ENCODE measurements at places on chromosomes 3 and 15.

GRCh38 chr15:98282656-98283332, 322.3 kb downstream of the ARRDC4 start:
- no peak for DNase-seq

GRCh38 chr3:99559196-99559595, 79.2 kb upstream of the COL8A1 start:
- no peak for DNase-seq

GRCh38 chr3:101851072-101851770, 1.9 kb downstream of the NFKBIZ start:
- DNase-seq, result no peak

DNA sequence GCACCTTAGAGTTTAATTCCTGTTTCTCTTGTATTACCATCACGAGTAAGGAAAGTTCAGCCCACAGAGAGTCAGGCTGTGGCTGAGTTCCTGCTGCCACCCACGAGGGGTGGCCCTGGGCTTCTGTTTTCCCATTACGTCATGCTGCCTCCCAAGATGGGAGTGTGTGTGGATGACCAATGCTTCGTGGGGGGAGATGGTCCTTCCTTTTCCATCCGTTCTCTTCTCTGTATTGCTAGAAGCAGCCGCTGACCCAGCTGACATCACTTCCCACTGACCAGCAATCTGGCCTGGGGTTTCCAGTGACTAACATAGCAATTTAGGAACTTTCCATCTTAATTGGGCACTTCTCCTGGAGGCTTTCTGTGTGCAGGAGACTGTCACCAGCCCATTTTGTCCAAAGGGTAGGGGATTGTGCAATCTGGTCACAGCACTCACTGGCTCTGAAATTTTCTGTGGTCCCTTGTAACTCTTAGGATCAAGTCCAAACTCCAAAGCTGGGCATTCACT, 9.3 kb downstream of the IRAK2 start:
- DNase-seq, result no peak

DNA sequence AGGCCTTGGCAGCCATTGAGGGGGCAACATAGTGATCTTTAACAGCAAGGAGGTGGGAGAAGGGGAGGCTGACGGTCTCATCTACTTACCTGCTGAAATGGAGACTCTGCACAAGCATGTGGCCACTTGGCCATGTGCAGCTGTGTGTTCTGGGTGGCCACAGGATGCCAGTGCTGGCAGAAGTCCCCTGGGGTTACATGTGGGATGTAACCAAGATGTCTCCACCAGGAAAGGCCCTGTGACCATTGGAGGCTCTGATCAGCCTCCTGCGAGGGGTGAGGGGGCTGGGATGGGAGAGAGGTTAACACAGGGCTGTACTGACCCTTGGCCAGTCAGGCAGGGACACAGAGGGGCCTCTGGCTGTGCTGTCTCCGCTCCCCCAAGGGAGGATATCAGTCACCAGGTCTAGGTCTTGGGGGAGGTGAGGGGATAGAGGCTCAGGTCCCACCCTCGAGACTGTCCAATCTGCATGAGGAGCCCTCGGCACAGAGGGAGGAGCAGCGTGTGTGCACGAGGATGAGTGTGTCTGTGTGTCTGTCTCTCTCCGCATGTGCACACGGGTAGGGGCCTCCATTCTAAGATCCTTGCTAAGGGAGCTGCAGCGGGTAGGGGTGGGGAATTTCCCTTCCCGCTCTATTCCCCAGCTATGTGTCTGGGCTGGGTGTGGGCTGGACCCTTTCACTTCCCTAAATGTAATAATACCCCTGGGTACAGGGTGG, 19.5 kb downstream of the PRKCD start:
- no peak for DNase-seq

DNA sequence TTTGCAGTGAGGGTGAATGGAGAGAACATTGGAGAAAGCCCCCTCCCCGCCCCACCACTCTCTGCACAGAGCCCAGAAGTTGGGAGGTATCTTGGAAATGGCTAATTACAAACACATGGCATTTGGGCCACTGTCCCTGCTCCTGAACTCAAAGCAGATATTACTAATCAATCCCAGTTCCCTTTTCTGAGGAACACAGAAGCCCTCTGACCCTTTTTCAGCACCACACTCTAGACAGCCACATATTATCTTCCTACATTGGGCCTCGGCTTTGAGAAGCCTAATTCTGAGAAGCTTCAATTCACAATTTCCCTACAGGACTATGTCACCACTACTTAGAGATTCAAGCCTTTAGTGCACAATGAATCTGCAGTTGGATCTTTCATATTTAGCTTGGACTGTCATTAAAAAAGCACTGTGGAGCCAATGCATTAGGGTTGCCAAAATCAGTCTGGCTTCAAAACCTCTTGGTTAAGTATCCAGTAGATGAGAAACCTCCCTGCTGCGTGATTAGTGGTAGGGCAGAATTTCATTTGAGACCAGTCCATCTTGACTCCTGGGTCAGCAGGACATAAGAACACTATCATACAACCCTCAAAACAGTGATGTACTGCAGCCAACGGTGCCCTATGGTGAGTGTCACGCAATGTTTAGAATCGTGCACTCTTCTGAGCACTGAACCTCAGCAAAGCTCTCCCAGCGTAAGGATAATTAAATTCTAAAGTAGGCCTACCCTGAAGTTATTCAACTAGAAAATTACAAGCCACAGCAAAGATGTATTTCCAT, 26.1 kb downstream of the MGLL start:
- DNase-seq, result no peak

DNA sequence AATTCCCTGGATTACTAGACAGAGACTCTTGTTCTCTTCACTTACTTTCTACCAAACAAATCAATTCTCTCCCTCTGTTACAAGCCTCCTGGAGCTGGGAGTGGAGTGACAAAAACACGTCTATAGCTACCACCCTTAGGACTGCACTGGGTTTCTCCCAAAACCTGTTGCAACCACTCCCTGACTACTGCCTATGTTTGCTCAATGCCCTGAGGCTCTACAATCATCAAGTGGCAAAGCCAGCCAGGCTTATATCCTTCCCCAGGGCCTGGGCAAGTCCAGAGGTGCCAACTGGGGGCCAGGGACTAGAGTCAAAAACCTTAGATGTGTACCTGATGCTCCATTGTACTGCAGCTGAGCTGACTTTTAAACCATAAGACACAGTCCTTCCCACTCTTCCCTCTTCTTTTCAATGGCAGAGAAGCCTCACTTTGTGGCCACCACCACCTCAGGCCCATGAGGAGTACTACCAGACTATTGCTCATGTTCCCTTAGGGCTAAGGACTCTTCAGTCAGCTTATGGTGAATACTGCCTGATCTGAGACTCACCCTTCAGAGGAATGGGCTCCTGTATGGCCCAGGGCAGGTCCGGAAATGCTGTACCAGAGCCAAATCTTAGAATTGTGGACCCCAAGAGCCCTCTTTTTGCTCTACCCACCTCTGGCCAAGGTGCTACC, 125.4 kb upstream of the PLCL2 start:
- DNase-seq, result no peak

DNA sequence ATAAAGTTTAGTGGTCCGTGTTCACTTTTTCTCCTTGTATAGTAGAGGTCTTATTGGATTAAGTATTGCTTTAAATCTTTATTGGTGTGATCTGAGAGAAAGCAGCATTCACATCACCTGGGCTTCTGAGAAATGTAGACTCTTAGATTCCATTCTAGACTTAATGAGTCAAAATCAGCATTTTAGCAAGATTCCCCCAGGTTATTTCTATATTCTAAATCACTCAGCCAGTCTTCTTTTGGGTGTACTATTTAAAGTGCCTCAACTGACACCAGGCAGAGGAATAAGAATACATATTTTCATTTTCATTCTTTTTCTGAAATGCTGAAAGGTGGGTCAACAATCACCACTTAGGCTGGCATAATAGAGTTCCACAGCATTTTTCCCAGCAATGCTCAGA, 481.7 kb downstream of the TUSC7 start:
- no peak for DNase-seq

DNA sequence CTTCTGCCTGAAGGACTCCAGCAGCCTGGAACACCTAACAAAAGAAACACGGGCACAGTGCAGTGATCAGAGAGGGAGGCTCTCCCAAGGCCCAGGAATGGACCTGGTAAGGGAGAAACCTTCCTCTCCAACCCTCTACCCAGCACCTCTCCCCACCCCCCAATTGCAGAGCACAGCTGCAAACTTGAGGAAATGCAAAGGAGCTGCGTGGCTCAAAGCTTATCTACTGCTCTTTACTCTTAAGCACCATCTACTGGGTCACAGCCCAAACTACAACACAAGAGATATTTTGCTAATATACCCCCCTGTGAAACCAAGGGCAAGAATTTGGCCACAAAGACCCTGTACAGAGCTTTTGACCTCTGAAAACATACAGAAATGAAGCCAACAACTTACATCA, 328.3 kb downstream of the OXSM start:
- no peak for DNase-seq

- no peak for DNase-seq
Observed at GRCh38 chr3:83092521-83093221, 1331.2 kb upstream of the GBE1 start.

- DNase-seq, result peak; percentile 88
Observed at GRCh38 chr3:32296251-32297204, 58.0 kb downstream of the CMTM8 start.

DNA sequence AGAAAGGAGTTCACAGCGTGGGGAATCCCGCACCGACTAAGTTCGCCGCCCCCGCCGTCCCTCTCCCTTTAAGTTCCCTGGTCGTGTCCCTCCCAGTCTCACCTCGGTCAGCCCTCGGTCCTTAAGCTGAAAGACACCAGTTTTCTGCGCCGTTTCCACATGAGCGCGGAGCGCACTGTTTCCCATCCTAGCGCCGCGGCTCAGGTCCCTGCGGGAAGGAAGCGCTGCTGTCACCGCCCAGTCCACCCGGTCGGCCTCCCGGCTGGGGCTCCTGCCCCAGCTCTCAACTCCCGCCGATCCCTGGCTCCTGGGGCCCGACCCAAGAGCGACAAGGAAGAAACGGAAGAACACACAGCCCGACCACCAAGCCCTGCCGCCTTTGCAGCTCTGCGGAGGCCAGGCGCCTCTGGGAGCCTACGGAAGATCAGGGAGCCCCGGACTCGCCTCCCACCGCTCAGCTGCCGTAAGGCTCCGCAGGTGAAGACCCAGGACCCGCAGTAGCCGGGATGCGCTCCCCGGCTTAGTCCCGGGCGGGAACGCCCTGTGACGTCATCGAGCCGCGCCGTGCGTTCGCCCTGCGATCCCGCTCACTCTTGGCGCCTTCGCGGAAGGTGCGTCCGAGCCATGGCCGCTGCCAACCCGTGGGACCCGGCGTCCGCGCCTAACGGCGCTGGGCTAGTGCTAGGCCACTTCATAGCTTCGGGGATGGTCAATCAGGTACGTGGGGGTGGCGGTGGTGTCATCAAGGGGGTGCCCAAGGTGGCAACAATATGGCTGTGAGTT, at the start of the genes HAUS2 and LRRC57:
Gene HAUS2, plus strand, starts transcription at position 590 of the 783 bp plus-strand sequence. Its CDS starts 35 bp downstream, at position 625.
Gene LRRC57, minus strand, starts transcription at position 545 of the 783 bp plus-strand sequence. Its CDS starts 359 bp downstream, at position 186.
- DNase-seq, result peak; percentile 45

GRCh38 chr15:80436511-80437307, 32.5 kb downstream of the ARNT2 start:
- no peak for DNase-seq

Data from NCI-H524 treated with DMSO at 0.1 percent for 48 hours (cell line).